ENCODE measurements at places on chromosomes 1 and 21. TPM values are rescaled to one million over a fixed set of nuclear protein-coding genes. Genes with fewer than 3 reads are reported as not detected.

ALG14 gene
- 1.5 TPM for total RNA-seq

- no peak for DNase-seq
These were observed 106.4 kb upstream of the TARDBP start for GRCh38 chr1:10905841-10906655.

GRCh38 chr1:212959266-212960220 is 9.2 kb downstream of the VASH2 start:
- DNase-seq: no peak

DNA sequence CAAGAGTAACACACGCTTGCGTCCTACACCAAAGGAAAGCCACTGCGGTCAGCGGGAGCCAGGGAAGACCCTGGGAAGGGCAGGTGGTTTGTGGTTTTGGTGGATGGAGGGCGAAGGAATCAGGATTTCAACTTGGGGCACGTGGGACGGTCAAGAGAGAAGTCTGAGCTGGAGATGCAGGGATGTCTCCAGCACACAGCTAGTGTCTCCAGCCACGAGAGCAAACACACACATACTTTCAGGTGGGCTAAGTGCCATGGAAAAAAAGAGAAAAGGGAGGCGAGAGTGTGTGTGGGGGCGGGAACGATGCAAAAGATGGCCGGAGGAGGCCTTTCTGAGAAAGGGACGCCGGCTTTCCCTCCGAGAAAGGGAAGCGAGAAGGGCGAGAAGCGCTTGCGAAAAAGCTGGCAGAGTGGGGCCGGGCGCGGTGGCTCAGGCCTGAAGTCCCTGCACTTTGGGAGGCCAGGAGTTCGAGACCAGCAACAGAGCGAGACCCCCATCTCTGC is 1.4 kb upstream of the SRRM1 start:
- DNase-seq: peak; percentile 51

- DNase-seq: no peak
These were observed 183.1 kb downstream of the LMX1A start for GRCh38 chr1:165173409-165173808.

- no peak for DNase-seq
These were observed 3.4 kb downstream of the KDM4A start for GRCh38 chr1:43653339-43653738.

GRCh38 chr21:18041012-18041411 is 203.6 kb upstream of the CHODL start:
- no peak for DNase-seq

- peak; percentile 42 for DNase-seq
These were observed at the start of gene FBLIM1 for GRCh38 chr1:15758343-15758931. TSS of gene FBLIM1 (plus strand) at chr1:15758795. CDS start at chr1:15764984, 6,189 bp downstream.

Data from uterus (tissue), 4 donors.